ENCODE measurements at places on chromosomes 7 and 10.

- no peak for DNase-seq
These were observed 8.1 kb upstream of the RABGEF1 start for GRCh38 chr7:66732439-66732838.

DNA sequence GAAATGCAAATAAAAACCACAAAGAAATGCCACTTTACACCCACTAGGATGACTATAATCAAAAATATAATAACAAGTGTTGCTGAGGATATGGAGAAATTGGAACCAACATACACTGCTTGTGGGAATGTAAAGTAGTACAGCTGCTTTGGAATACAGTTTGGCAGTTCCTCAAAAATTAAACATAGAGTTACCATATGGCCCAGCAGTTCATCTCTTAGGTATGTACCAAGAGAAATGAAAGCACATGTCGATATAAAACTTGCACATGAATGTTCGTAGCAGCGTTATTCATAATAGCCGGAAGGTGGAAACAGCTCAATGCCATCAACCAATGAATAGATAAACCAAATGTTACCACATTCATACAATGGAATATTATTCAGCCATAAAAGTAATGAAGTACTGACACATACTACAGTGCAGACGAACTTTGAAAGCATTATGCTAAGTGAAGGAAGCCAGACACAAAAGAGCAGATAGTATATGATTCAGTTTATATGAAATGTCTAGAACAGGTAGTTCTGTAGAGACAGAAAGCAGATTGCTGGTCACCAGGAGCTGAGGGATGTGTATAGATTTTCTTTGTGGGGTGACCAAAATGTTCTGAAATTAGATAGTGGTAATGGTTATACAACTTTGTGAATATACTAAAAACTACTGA is 12.4 kb downstream of the BCAP29 start:
- no peak for DNase-seq

DNA sequence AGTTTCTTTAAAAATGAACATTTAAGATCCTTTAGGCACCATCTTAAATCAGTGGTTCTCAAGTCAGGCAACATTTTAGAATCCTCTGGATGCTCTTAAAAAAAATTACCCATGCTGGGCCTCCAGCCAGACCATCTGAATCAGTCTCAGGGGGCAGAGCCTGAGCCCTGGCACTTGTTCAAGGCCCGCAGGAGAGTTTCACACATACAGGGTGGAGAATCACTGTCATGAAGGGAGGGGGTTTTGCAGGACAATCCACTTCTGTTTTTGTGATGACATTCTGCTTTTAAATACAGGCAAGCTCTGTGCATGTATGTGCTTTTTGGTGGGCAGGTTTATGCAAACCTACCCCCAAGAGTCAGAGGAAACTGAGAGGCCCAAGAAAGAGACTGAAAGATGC is 268.6 kb downstream of the SEC23IP start:
- no peak for DNase-seq

DNA sequence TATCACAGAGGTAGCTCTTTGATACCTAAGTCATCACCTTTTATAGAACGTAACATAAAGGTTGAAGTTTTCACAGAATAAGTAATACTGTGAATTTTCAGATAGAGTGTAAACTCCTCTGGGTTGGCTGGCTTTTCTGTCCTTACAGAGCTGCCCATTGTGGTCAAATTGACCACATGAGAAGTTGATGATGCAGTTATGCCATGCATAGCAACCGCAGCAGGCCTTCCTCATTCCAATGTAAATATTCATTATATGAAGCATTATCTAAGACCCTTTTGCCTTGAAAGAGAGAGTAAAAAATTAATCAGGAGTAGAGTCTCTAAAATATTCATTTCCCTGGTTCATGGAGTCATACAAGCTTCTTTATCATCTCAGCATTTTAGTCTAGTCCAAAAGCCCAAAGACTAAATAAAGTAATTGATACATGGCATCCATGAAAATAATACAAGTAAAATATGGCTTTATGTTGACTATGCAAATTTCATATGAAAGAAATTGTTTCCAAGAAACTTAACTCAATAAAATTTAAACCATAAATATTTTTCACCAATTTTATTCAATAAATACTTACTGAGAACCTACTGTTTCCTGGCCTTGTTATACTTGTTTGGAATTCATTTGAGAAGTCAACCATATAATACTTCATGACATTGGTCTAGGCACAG is 516.4 kb downstream of the PCDH15 start:
- no peak for DNase-seq

DNA sequence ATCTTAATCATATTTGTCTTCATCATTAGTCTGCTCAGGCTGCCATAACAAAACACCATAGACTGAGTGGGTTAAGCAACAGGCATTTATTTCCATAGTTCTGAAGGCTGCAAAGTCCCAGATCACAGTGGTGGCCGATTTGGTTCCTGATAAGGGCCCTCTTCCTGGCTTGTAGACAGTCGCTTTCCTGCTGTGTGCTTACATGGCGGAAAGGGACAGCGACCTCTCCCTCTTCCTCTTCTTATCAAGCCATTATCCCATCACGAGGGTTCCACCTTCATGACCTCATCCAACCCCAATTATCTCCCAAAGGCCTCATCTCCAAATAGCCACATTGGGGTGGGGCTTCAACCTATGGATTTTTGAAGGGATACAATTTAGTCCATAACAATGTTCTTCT is 84.0 kb downstream of the LYZL1 start:
- DNase-seq, result peak; percentile 28

- DNase-seq, result no peak
These were observed 169.3 kb upstream of the BET1 start for GRCh38 chr7:94173436-94173835.

- DNase-seq, result no peak
These were observed 16.2 kb downstream of the SLC29A3 start for GRCh38 chr10:71335173-71335708.

Data from BE2C (cell line).